ENCODE measurements at places on chromosomes 6 and 20.

GRCh38 chr20:32603046-32603726 lies 18.1 kb upstream of the NOL4L start:
- DNase-seq, result no peak

GRCh38 chr20:47102629-47103028 lies 208.0 kb downstream of the EYA2 start:
- DNase-seq, result no peak

DNA sequence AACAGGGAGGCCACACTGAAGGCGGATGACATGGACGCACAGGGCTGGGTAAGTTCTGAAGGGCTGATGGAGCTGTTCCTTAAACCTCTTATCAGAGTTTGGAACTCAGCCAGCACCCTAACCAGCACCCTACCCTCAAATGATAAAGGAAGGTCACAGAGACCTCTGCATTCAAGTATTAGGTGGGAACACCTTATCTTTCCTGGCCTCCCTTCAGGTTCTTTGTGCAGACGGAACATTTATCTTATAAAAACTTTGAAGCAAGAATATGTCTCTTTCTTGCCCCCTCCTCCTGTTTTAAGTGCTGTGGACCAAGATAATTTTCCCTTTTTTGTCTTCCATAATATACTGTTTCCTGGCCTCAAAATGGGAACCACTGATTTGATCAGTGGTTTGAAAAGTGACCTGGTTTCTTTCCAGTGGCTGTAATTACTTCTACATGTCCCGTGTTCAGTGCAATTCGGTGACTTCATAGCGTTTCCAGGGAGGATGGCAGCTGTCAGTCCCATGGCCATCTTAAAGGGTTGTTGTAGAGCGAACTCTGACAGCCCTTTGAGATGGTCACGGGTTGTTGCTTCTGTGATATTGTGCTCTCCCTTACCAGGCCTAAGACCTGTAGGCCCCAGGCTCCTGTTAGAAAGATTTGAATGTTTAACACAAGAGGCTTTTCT lies 213.2 kb upstream of the MYLIP start:
- DNase-seq, result no peak

- no peak for DNase-seq
Observed at GRCh38 chr20:11060423-11061185, 386.8 kb upstream of the JAG1 start.

- peak; percentile 43 for DNase-seq
Observed at GRCh38 chr6:42781796-42782688, at the start of gene BICRAL. TSS of gene BICRAL (plus strand) at chr6:42782052. CDS start at chr6:42822023, 39,971 bp downstream.

- peak; percentile 46 for DNase-seq
Observed at GRCh38 chr20:14055127-14055742, 59.9 kb downstream of the MACROD2 start.

- DNase-seq, result no peak
Observed at GRCh38 chr6:40831381-40831780, 207.6 kb downstream of the UNC5CL start.

DNA sequence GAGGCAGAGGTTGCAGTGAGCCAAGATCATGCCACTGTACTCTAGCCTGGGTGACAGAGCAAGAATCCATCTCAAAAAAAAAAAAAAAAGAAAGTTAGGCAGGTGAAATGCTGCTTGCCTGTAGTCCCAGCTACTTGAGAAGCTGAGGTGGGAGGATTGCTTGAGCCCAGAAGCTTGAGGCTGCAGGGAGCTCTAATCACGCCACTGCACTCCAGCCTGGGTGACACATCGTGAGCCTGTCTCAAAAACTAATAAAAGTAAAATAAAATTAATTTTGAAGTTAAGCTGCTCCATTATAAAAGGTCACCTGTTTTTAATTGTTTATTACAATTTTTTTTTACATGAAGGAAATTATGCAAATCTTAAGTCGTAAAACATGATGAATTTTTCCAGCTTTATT lies 23.2 kb upstream of the SAMHD1 start:
- no peak for DNase-seq

- DNase-seq, result no peak
Observed at GRCh38 chr6:131182991-131183425, 47.7 kb downstream of the AKAP7 start.

DNA sequence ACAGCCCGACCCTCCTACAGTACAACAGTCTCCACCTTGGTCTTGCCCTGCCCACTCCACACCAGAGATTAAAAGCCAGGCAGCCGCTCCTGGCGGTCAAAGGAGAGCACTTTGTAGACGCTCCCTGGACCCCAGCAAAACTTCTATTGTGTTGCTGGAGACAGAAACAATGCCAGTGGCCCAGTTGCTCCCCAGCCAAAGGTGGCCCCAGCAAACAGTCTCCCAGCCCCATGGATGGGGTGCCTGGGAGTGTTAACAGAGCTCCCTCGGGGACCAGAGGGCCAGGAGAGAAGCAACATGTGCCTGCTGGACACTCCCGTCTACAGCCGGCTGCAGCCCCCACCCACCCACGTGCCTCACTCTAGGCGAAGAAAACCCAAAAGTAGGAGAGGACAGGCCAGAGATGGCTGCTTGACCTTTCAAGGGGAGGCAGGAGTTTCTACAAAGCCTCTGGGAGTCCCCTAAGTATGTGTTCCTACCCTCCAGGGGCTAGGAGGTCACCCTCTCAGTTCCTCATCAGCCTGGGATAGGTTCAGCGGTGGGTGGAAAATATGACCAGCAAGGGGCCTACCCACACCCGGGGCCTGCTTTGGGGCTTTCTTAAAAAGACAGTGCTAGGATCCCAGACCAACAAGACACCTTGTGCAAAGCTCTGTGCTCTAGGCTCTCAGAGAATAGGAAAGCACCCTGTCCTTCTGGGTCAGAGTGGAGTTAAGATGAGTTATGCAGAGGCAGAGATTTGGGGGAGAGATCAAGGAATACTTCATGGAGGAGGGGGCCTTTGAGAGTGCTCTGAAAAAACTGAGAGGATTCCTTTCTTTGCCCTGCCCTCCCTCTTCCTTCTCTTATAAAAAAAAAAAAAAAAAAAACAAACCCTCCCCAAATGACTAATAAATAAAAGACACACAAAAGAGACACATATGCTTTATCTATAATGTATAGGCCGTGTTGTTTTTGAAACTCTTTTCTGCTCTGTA lies 19.0 kb upstream of the PREX1 start:
- DNase-seq, result no peak

GRCh38 chr6:31771992-31772358 lies 5.2 kb downstream of the VWA7 start:
- no peak for DNase-seq

GRCh38 chr6:97053643-97054411 lies 129.3 kb downstream of the KLHL32 start:
- DNase-seq, result no peak

DNA sequence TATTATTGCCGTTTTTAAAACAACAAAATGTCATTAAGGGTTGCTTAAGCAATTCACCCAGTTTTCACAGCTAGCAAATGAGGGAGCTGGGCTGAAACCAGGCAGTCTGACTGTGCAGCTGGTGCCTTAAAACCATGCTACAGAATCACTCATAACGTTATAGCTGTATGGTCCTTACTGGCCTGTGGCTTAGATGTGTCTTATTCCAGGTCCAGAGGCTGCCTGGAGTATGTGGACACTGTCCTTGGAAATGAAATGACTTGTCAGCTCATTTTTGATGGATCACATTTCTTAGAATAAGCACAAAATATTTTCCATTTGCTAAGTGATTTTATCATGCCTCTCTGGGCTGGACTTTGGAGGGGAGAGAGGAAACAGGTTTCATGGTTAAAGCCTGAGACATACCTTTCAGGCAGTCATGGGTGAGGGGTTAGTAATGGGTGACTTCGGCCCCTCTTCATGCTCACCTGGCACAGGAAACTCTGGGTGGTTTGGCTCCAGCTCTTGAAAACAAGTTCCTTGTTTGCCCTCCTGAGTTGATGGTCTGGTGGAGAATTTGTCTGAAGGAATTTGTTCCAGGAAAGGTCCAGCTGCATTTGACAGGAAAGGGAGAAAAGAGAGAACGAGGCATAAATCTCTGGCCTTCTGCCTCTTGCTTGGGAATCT lies 823.2 kb downstream of the DHX35 start:
- DNase-seq, result no peak

- DNase-seq, result no peak
Observed at GRCh38 chr20:23391707-23392310, 29.5 kb downstream of the NAPB start.

DNA sequence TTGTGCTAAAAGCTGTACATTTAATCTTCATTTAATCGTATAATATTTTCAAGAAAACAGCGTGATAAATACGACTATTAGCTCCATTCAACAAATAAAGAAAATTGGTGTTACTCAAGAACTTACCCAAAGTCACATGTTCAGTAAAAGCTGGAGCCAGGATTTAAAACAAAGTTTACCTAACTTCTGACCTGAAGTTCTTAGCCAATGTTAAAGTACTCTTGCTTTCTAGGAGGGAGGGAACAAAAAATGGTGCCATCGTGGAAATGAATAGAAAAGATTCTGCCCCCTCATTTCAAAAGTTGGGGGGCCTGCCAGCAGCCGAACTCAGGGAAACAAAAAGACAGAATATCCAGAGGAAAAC lies 395.8 kb downstream of the CD109 start:
- no peak for DNase-seq

- DNase-seq, result no peak
Observed at GRCh38 chr6:2950713-2951112, 20.7 kb downstream of the SERPINB6 start.
